T-helper 17 cell (primary cell): ENCODE measurements at places on chromosomes 7 and 10. TPM values are rescaled to one million over a fixed set of nuclear protein-coding genes. Genes with fewer than 3 reads are reported as not detected.

- H3K4me3 ChIP-seq = no peak overlapping the region
- H3K27ac ChIP-seq = no peak overlapping the region
- DNase-seq = no peak
- H3K36me3 ChIP-seq = no peaks in the 10 kb centered on the region
- H3K27me3 ChIP-seq = peaks cover 26% of the 10 kb centered on the region
These were observed 87.4 kb downstream of the FRMPD2 start for GRCh38 chr10:48187126-48187525.

CCL26 gene
- total RNA-seq = not detected

DNA sequence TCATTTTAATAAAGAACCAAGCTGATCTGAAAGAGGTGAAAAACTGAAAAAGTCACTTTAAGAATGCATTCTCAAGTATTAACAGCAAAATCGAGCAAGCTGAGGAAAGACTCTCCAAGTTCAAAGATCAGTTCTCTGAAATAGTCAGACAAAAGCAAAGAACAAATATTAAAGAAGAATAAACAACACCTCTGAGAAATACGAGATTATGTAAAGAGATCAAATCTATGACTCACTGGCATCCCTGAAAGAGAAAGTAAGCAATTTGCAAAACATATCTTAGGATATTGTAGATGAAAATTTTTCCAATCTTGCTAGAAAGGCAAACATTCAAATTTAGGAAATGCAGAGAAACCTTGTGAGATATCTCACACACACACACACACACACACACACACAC, 138.4 kb upstream of the HGF start:
- H3K4me3 ChIP-seq = no peak overlapping the region
- no peaks in the 10 kb centered on the region for H3K27me3 ChIP-seq
- H3K36me3 ChIP-seq = no peaks in the 10 kb centered on the region
- H3K4me1 ChIP-seq = no peaks in the 10 kb centered on the region
- no peak overlapping the region for H3K27ac ChIP-seq

DNA sequence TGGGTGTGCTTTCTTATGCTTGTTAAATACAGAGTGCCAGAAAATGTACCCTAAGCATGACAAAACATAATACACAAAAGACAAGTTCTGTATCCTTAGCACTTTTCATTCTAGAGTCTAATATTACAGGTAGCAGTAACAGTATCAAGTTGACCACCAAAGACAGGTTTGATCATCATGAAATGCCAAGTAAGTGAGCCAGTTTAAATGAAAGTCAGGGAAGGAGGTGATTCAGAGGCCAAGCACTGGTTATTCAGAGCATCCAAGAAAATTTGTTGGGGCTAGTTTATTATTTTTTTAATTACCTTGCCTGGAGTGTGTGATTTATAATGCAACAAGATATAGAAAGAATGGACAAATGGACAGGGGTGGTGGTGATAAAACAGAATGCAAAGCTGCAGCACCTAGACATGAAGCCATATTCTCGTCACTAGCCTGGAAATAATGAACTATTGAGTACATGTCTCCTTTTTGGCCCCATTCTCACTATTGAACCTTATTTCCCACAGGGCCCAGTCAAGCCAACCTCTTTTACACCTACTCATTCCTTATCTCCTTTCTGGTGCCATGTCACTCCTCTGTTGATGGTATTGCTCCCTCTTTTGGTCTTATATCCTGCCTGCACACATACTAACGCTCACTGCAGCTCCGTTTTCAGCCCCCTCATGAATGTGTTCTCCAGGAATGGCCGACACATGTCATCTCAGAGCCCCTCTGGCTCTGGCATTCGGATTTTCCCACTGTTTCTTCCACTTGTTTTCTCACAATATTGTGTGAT, 78.6 kb upstream of the GLCCI1 start:
- H3K4me1 ChIP-seq = no peaks in the 10 kb centered on the region
- no peak for DNase-seq
- H3K36me3 ChIP-seq = no peaks in the 10 kb centered on the region
- no peak overlapping the region for H3K27ac ChIP-seq
- no peaks in the 10 kb centered on the region for H3K27me3 ChIP-seq
- no peak overlapping the region for H3K4me3 ChIP-seq

DNA sequence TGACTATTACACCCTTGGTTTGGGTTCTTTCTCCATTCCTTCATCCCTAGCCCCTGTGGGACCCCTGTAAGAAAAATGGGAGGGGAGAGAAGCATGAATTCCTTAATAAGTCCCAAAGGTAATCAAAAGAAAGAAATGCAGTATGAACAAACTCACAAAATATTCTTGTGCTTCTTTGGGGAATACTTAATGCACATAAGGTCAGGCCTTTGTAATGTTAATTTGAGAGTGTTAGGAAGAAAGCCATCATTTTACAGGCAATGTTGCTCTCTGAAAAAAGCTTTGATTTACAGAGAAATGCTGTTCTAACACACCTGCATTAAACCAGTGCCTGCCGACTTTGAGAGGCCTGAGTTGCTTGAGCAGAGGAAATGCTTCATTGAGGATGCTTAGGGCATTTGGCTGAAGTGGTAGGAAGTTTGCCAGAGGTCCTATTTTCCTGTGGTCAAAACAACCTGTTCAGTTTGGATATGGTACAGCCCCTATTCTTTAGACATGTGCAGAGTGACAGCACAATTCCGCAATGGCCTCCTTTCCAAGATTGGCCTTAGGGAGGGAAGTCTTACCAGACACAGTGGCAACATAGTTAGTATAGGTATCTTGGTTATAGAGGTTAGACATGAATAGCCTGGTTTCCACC, 643.4 kb downstream of the AUTS2 start:
- H3K36me3 ChIP-seq = no peaks in the 10 kb centered on the region
- DNase-seq = no peak
- H3K27me3 ChIP-seq = no peaks in the 10 kb centered on the region

DNA sequence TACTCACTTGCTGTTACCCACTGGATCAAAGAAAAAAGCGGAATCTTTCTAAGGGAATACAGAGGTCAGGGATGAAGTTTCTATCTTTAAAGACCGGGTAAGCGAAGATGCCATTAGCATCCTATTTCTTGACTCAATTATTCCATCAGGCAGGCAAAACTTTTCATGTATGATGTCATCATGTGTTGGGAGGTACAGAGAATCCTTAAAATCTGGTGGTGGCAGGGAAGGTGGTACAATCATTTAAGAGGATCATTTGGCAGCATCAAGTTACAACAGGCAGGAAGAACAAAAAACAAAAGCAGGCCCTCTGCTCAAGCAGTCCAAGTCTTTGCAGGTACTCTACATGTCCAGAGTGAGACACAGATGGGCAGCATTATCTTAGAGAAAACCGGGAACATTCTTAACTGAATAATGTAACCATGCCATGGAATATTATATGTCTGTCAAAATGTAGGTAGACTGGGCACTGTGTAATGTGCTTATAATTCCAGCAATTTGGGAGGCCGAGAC, 3.8 kb downstream of the URGCP start:
- no peaks in the 10 kb centered on the region for H3K36me3 ChIP-seq
- H3K27ac ChIP-seq = peak overlapping the region; percentile 65
- H3K4me1 ChIP-seq = peaks cover 28% of the 10 kb centered on the region
- H3K4me3 ChIP-seq = no peak overlapping the region

GRCh38 chr10:106799776-106800175, 364.7 kb downstream of the SORCS1 start:
- peaks cover 2% of the 10 kb centered on the region for H3K36me3 ChIP-seq
- no peaks in the 10 kb centered on the region for H3K27me3 ChIP-seq
- DNase-seq = no peak
- no peak overlapping the region for H3K27ac ChIP-seq
- no peaks in the 10 kb centered on the region for H3K4me1 ChIP-seq

FGFR2 gene
- total RNA-seq = 0.31 TPM
